Retina (tissue), 1 donor: ENCODE measurements at places on chromosomes 7 and 10.
A peak's percentile ranks its signal among the peaks of the same experiment; 100 is the strongest.

GRCh38 chr7:156198277-156198676 is 386.0 kb upstream of the SHH start:
- no peak for DNase-seq

DNA sequence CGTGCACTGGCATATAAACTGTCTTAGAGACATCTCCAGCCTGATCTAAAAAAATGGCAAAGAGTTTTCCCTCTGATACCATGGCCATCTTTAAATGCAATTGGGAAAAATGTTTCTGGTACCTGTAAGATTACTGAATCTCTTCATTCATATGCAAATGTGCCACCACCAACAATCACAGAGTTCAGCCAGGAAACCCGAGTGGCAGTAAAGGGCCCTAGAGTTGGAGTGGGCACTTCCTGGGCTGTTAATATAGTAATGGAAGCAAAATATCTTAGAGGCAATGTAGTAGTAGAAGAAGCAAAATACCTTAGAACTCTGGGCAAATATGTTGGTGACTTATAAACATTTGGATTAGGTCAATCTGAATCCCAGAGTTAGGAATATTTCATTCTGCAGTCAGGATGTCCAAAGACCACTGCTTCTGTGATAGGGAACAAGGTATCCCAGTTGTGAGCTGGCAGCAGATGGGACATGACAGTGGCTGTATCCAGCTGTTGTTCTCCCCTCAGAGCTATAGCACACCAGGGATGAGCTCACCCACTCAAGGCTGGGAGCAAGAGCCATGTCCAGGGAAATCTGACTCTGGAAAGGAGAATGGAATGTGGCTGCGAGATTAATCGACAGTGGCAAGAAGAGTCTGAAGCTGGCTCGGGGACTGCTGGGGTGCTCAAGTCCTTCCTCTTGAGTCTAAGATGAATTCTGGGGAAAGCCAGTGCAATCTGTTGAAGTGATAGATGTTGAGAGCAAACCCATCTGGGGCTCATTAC is 332.1 kb downstream of the PHTF2 start:
- no peak for DNase-seq

- no peak for DNase-seq
These were observed 72.8 kb downstream of the ST8SIA6 start for GRCh38 chr10:17381502-17382142.

- DNase-seq: no peak
These were observed 499.7 kb upstream of the MKI67 start for GRCh38 chr10:128625926-128626325.

DNA sequence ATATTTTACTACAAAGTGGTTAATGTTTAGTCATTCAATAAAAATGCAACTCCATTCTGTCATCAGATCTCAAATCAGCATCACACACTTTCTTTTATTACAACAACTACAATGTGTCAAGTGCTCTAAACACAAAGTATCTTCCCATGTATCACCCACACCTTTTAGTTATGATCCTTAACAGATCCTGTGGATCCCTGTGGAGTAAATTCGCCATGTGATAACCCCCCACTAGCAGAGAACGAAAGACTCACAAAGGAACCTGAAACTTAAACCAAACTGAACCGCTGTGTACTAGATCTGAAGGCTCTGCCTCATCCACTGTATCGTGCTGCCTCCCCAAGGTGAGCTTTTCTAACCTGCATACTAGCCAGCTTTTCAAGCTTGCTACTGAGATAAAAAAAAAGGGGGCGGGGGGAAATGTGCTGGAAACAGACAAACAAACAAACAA is 1.7 kb downstream of the DPY19L1 start:
- DNase-seq: no peak

GRCh38 chr10:84173501-84173929 is at the start of gene GPR15LG:
GPR15LG (plus strand) TSS chr10:84173801; CDS start chr10:84173852, 51 bp downstream.
- no peak for DNase-seq

DNA sequence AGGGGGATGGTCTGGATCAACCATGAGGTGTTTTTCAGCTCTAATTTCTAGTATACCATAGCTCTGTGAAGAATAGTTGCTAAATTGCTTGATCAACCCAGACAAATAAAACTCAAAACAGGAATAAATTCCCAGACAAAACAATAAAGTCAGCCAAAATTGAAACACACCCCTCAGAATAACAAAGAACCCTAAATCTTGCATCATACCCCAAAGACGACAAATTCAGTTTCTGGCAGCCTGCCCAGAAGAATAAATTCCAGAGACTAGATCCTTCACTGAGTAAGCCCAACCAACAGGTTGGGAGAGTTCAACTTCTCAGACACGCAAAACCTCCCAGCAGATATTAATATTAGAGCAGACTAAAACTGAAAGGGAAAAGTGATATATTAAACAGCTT is 11.2 kb upstream of the SEM1 start:
- no peak for DNase-seq

GRCh38 chr7:155741082-155741481 is 71.2 kb downstream of the SHH start:
- no peak for DNase-seq

DNA sequence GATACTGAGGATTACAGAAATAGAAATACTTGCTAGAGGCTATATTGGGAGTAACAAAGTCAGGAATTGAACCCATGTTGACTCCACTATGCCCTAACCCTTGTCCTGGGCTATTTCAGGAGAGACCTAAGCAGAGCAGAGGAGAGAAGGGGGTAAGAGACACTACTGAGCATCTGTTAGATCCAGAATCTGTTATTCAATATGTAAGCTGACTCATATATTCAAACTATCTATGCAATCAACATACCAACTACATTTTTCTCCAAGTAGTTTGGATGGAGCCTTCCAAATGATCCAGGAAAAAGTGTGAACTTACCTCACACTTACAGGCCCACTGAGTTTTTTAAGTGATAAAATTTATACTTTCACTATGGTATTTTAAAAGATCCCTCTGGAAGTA is 216.1 kb downstream of the IMMP2L start:
- DNase-seq: no peak

DNA sequence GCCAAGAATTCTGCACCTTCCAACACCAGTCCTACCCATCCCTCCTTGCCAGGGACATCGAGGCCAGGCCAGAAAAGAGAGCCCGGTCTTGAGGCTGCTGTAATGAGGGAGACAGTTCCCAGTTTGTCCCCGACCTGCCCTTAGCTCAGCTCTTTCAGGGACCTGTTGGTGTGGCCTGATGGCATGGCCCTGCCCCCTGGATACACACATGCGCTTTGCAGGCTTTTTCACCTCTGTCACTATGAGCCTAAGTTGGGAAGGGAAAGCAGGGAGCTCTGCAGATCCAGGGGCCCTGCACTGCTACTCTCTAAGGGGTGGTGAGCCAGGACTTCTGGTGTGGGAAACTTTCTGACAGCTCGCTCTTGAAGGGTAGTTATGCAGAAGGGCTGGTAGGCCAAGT is 2.1 kb downstream of the SCD start:
- DNase-seq: no peak

DNA sequence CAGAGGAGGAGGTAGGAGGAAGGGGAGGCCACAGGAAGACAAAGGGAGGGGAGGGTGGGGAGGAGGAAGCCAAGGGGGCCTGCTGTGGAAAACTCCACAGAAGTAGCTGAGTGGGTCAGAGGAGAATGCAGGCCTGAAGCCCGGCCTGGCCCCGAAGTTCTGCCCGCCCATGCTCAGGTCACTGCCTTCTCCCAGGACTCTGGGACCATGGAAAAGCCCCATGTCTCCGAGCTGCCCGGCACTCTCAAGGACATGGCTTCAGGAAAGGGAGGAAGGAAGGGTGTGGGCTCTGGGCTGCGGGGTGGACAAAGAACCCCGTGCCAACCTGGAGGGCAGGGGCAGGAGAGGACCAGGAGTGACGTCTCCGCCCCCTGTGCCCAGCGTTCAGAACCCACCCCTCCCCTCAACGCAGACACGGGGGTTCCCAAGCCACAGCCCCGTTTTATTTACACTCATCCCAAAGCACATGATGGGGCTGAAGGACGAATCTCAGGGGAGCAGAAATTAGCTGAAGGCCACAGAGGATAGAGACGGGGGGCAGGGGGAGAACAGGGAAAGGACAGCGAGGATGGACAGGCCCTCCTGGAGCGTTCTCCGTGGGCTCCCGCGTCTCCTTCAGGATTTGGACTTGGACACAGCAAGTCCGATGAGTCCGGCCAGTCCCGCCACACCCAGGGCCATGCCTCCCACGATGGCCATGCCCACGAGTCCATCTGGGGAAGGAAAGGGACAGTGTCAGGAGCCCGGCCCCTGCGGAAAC is 1.8 kb upstream of the CLDN15 start:
- DNase-seq: no peak

GRCh38 chr7:113143486-113144257 is 25.3 kb upstream of the SMIM30 start:
- no peak for DNase-seq

- peak; percentile 7 for DNase-seq
These were observed 77.1 kb downstream of the ITGB8 start for GRCh38 chr7:20407585-20408466.

DNA sequence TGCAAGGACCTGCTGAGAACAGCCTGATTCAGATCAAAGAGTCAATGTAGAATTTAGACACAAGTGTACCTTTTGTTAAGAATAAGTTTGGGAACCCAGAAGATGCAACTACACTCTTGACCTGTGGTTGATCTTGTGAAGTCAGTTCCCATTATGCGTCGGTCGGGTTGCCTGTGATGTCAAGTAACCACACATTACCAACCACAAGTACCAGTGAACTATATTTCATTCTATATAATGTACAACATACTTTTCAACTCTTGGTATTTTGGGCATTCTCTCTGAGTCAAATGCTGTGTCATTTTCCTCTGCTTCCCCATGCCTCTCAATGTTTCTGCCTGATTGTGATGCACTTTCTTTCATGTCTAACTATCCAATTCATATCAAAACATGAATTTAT is 426.2 kb downstream of the ETV1 start:
- no peak for DNase-seq

GRCh38 chr7:55170335-55171069 is 151.7 kb downstream of the EGFR start:
- DNase-seq: no peak

- no peak for DNase-seq
These were observed 87.1 kb downstream of the FZD1 start for GRCh38 chr7:91351374-91351773.

- no peak for DNase-seq
These were observed 233.6 kb upstream of the PPP1R3A start for GRCh38 chr7:114152314-114152938.

DNA sequence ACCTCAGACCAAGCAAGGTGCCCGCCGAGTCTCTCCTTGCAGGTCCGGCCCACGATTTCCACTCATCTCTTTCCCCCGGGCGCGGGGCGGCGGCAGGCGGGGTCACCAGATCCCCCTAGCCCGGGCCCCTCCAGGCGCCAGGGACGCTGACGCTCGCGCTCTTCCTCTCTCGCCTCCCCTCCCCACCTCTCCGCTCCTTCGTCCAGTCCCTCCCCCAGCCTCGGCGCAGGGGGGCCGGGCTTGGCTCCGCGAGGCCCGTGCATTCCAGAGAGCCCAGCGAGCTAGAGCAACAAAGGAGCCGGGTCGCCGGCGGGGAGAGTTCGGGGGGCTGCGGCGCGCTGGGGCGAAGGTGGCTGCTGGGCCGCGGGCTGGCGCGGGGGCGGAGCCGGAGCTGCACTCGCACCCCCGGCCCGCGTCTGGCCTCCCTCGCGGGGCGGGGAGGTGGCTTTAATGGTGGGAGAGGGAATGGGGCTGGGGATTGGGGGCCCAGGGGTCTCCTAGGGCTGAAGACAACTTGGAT is at the start of gene SMO:
Gene SMO, plus strand, starts transcription at position 262 of the 520 bp plus-strand sequence. CDS start 519 bp downstream, outside the sequence.
- peak; percentile 92 for DNase-seq

DNA sequence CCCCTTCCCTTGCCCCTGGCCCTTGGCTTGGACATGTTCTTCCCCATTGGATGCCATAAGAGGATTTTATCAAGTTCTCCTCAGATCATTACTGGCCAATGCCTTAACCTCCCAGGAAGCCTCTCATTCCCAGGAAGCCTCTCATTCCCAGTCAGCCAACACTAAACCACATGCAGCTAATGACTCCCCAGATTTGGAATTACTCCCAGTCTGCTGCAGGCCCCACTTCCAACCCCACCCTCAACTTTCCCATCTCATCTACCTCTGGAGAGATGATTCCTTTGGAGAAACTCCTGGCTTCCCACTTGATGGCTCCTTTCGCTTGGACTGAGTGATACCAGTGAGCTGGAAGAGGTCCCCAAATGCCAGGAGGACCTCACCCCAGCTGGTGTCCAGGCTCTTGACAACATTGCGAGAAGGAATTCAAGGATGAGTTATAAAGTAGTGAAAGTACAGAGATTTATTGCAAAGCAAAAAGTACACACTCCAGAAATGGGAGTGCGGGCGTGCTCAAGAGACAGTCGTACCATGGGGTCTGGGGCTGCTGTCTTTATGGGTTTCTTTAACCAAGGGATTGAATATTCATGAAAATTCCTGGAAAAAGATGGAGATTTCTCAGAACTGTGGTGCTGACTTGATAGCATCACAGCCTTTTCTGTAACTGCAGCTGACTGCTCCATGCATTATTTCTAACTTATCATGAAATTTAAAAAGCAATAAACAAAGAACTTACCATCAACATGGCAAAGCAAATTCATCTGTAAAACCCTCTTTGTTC is 117.2 kb upstream of the ADCY1 start:
- no peak for DNase-seq

- no peak for DNase-seq
These were observed 335.9 kb downstream of the WDR37 start for GRCh38 chr10:1392127-1392526.

- DNase-seq: no peak
These were observed 105.2 kb downstream of the CUBN start for GRCh38 chr10:17024461-17024860.

GRCh38 chr10:130994845-130995244 is 316.7 kb downstream of the TCERG1L start:
- DNase-seq: no peak

DNA sequence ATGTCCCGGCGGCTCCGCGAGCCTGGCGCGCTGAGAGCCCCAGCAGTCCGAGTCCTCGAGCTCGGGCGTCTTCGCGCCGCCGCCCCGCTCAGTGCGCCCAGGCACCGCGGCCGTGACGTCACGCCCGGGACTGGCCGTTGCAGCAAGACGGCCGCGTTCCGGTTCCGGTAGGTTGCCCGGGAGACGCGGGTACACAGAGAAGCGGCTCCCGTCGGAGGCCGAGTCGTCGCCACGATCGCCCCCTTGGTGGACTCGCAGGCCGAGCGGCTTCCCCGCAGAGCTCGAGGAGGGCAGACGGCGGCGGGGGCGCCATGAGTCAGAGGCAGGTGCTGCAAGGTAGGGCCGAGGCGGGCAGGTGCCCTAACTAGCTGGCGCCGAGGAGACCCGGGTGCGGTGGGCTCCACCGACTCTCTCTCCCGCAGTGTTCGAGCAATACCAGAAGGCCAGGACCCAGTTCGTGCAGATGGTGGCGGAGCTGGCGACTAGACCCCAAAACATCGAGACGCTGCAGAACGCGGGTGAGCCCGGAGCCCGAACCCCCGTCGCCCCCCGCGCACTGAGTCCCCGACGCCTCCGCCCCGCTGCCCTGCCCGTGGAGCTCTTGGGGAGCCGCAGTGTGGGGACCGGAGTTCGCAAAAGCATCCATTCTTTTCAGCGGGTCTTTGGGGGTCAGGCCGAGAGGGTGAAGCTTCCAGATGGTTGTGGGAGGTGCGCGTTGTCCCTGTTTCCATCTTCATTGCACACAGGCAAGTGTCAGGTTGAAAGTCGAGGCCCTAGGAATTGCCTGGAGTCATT is at the start of gene SPAG6:
Gene SPAG6, plus strand, starts transcription at position 196 of the 795 bp plus-strand sequence. Its CDS starts 116 bp downstream, at position 312.
- peak; percentile 81 for DNase-seq

GRCh38 chr7:157609516-157609915 is 272.7 kb downstream of the DNAJB6 start:
- DNase-seq: no peak
